Neuronal stem cell (in vitro differentiated cells): ENCODE measurements at places on chromosomes 11 and 22.
A peak's percentile ranks its signal among the peaks of the same experiment; 100 is the strongest.

DNA sequence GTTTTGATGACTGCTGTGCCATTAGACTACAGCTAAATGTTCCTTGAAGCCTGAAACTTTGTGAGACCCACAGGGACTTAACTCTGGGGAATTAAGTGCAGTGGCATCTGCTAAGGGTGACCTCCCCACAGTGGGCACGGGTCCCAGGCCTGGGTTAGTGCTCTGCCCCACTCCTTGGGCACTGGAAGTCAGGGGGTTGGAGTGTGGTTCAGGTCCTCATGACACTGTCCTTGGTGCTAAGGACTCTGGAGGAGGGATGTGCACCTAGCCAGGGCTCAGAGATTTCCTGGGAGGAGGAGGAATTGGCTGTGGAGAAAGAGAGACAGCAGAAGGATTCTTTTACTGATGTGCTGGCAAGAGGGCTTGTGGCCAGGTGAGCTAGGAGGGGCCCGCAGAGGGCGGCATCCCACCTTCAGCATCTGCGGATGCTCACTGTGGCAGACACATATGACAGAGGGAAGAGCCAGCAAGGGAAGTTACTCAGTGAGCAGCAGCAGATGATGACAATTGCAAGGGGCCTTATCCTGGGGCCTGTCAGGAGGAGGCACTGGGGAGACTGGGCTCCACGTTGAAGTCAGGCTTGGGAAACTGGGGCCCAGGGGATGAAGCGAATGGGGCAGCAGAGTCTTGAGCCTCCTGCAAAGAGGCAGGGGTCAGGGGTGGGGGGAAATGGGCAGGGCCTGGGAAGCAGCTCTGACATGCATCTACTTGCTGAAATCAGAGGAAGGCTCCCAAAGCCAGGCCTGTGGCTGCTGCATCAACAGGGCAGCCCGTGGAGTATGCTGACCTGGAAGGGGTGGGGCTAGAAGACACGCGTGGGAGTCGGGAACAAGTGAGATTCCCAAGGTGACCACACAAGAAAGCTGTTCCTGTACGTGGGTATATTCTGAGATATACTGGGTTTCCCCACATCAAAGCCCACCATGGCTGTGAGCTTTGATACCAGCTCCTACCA is 144.0 kb downstream of the MPPED1 start:
- no peak for DNase-seq

DNA sequence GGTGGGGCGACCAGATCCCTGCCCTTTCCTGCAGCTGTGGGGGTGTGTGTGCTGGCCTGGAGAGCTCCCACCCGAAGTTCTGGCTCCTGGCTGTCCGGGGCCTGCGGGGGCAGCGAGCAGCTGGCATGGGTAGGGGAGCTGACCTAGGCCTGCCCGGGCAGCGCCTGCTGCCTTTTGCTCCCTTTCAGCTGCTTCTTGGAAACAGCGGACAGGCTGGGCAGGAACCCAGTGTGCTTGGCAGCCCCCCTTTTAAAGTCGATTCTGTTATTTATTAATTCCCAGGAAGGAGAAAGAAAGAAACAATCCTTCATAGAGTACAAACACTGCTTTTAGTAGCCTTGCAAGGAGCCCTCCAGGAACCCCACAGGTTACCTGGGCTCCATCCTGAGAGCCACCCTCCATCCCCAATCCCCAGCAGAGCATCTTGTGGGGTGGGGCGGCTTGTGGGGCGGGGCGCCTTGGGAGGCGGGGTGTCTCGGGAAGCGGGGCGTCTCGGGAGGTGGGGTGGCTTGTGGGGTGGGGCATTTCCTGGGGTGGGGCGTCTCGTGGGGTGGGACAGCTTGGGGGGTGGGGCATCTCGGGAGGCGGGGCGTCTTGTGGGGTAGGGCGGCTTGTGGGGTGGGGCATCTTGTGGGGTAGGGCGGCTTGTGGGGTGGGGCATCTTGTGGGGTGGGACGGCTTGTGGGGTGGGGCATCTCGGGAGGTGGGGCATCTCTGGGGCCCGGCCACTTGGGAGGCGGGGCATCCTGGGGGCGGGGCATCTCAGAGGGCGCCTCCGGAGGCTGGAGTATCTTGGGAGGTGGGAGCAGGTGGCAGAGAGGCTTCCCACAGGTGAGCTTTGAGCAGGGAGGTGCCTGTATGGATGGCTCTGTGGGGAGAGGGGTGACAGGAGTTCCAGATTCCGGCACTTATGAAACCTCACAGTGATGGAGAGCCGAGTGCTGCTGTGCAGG is 7.0 kb downstream of the CD81 start:
- no peak for DNase-seq

DNA sequence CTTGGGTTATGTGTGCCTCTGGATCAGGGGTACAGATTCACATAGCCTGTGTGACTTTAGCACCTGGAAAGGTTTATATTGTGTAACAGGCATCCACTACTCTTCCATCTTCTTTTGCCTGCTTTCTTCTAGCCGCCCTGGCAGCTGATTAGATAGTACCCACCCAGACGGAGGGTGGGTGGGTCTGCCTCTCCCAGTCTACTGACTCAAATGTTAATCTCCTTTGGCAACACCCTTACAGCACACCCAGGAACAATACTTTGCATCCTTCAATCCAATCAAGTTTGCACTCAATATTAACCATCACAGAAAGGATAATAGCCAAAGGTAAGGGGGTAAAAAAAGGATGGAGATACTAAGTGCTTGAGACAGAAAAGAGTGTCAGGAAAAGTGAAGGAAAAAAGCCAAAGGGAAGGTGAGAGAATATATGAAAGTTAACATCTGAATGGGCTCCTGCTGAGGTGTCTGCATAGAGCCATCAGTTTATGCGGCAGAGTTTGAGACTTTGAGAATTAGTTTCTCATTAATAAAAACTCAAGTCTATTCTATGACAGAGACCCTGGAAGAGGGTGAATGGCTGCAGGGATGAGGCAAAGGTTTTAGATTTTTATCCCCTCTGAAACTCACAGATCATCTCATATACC is 2.6 kb upstream of the OR51B6 start:
- DNase-seq: no peak

GRCh38 chr22:38046070-38046748 is 11.0 kb upstream of the PICK1 start:
- peak; percentile 54 for DNase-seq

- no peak for DNase-seq
Measured at GRCh38 chr11:86688398-86689179, 16.2 kb upstream of the ME3 start.

- DNase-seq: no peak
Measured at GRCh38 chr11:24688981-24689380, 192.1 kb downstream of the LUZP2 start.

DNA sequence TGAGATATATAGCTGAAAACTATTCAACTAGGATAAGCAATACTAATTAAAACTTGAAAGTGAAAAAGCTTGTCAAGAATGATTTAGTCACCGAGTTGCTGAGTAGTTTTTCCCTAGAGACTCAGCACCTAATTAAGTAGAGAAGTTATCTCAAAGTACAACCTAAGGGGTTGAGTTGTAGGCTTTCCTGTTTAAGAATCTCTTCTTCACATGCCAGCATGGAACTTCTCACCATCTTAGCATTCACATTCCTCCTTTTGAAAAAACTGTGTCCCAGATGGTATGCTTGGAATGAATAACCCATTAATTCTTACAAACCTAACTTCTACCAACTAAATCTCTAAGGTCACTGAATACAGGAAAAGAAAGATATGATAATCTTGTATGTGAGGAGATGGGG is 303.3 kb upstream of the ZC3H12C start:
- DNase-seq: no peak

GRCh38 chr11:82003671-82004515 is 729.8 kb downstream of the FAM181B start:
- no peak for DNase-seq

DNA sequence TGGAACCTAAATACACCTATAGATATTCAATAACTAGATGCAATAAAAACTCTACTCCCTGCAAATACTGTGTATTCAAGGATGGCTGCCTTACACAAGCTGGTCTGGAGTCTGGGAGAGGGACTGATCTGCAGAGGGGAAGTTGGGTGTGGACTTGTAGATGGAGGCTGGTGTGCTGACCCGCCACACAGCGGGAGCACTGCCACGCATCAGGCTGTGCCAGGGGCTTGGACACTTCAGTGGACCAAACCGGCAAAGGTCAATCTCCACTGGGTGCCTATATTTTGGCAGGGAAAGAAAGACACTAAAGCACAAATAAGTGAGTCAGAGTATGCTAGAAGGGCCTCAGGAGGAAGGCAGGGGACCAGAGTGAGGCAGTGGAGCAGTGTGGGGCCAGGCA is 2.1 kb upstream of the SHANK3 start:
- no peak for DNase-seq

GRCh38 chr22:45358127-45358526 is 48.4 kb downstream of the FAM118A start:
- no peak for DNase-seq

DNA sequence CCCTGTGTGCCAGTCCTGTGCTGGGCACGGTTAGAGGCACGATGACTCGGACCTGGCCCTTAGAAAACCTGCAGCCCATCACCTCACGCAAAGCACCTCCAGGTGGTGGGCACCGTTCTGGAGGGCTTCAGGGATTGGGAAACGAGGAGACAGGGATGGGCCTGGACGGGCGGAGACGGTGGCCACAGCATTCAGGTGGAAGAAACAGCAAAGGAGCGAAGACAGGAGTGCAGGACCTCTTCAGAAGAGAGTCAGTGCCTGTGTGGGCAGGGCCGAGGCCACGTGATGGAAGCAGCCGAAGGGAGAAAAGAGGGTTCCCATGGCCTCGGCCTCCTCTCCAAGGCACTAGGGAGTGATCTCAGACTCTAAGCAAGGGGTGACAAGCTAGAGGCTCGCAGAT is 8.1 kb upstream of the SLC22A12 start:
- DNase-seq: no peak

- no peak for DNase-seq
Measured at GRCh38 chr11:131877246-131877942, 507.0 kb downstream of the NTM start.

DNA sequence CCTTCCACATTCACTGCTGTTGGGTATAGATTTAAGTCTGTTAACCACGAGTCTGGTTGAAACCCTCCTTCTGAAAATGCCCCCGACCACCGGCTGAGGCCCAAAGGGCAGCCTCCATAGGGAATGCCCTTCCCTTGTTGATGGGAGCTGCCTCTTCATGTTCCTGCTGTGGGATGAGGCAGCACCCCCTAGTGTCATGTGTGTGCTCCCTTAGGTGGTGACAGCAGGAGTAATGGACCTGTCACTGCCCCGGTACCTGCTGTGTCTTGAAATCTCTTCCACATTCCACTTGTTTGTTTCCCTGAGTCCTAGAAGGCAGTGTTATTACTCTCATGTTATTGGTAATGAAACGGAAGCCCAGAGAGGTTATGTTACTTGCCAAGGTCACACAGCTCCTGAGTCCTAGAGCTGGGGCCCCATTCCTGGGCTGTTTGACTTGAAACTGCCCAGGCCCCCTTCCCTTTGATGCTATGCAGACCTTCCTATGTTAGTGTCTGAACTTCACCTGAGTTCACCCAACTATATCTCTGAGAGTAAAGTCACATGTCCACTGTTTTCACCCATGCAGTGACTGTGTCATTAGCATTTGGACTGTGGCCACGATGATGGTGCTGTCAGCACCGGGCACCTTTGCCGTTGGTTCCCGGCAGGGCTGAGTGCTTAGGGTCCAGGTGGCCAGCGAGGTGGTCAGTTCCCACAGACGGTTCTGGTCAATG is 234.3 kb downstream of the TBC1D22A start:
- no peak for DNase-seq

DNA sequence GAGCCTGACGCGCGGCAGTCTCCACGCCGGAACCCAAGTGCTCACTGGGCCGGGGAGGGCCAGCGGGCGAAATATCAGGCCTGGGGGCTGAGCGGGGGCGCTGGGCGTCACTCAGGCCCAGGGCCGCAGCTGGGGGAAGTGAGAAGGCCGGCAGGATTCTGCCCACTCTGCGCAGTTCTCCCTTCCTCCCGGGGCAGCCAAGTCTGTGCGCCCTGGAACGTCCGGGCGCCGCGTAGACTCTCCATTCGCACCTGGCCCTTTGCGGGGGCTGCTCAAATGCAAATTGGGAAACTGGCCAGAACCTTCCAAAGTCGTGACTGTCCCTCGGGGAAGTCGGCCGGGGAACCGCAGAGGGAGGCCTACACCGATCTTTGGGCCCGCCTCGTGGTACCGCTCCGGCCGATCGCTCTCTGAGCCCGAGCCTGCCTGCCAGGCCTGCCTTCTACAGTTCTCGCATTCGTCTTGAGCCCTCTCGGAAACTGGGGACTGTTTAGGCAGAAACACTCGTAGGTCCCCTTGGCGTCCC is 2.2 kb upstream of the SLC6A5 start:
- no peak for DNase-seq

GRCh38 chr11:33530815-33531214 is 169.8 kb downstream of the C11orf91 start:
- DNase-seq: no peak

DNA sequence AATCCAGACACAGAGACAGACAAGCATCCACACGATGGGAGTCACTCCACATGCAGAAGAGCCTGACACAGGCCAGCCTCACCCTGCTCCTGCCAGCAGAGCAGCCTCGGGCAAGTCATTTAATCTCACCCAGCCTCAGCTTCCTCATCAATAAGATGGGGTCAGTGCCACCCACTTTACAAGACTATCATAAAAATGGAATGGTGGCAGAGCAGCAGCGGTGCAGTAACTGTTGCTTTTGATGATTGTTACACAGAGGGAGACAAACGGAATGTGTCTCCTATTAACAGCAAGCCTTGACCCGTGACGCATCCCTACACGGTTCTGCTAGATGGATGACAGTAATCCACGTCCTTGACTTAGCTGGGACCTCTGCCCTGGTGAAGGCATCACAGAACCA is 26.0 kb upstream of the ARFGAP3 start:
- no peak for DNase-seq

- no peak for DNase-seq
Measured at GRCh38 chr11:2998073-2998850, 6.1 kb upstream of the NAP1L4 start.

- no peak for DNase-seq
Measured at GRCh38 chr11:210803-211180, 3.3 kb downstream of the RIC8A start.

DNA sequence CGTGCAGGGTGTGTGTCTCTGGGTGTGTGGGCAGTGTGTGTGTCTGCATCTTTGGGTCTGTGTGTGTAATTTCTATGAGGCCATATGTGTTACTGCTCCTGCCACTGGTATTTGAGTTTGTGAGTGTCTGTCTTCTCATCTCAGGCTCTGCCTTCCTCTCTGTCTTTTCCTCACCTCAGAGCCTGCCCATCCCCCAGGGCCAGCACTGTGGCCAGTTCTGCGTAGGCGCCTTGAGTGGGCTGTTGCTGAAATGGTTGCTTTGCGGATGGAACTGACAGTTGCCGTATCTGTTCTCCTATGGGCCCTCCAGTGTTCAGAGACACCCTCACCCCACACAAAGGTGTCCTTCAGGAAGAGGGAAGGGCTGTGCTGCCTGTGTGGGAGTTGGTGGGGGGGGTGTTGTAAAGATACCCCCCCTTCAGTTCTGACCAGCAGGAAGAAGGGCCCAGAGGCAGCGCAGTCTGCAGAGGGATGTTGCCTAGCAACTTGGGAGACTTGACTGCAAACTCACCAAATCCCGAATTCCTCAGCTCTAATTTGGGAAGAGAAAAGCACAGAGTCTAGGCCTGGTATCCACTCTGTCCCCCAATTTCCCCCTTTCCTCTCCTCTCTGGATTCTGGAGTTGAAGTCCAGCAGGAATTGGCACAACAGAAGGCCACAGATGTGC is 2.0 kb upstream of the NRGN start:
- no peak for DNase-seq
